ENCODE measurements at places on chromosomes 7 and 10. TPM values are rescaled to one million over a fixed set of nuclear protein-coding genes. Genes with fewer than 3 reads are reported as not detected.

MYL7 gene
- not detected for polyA plus RNA-seq

CCM2 gene
- 51.4 TPM for polyA plus RNA-seq

SHTN1 gene
- polyA plus RNA-seq: 22.6 TPM

HOXA9 gene
- polyA plus RNA-seq: 1.9 TPM

H2BK1 gene
- not detected for polyA plus RNA-seq

AZGP1 gene
- not detected for polyA plus RNA-seq

GFRA1 gene
- not detected for polyA plus RNA-seq

BTRC gene
- 2.8 TPM for polyA plus RNA-seq

GARIN1A gene
- 0.02 TPM for polyA plus RNA-seq

LRRC4 gene
- 2.7 TPM for polyA plus RNA-seq

FRMD4A gene
- polyA plus RNA-seq: not detected

GRCh38 chr7:157464971-157465886 lies 128.4 kb downstream of the DNAJB6 start:
- no peaks in the 10 kb centered on the region for H3K36me3 ChIP-seq
- peaks cover 10% of the 10 kb centered on the region for H3K27me3 ChIP-seq
- H3K4me1 ChIP-seq: no peaks in the 10 kb centered on the region
- H3K27ac ChIP-seq: no peak overlapping the region
- no peak overlapping the region for H3K4me3 ChIP-seq

- H3K4me1 ChIP-seq: peaks cover 3% of the 10 kb centered on the region
- no peak overlapping the region for H3K4me3 ChIP-seq
- H3K27me3 ChIP-seq: no peaks in the 10 kb centered on the region
- no peak for DNase-seq
- H3K36me3 ChIP-seq: no peaks in the 10 kb centered on the region
- H3K27ac ChIP-seq: no peak overlapping the region
These were observed 87.5 kb upstream of the NRP1 start for GRCh38 chr10:33421789-33422462.

GRCh38 chr7:154928136-154929005 lies 74.6 kb downstream of the PAXIP1 start:
- peak overlapping the region; percentile 86 for H3K27ac ChIP-seq
- DNase-seq: peak; percentile 90
- no peaks in the 10 kb centered on the region for H3K36me3 ChIP-seq
- peaks cover 12% of the 10 kb centered on the region for H3K4me1 ChIP-seq
- peak overlapping the region; percentile 99 for H3K4me3 ChIP-seq

DNA sequence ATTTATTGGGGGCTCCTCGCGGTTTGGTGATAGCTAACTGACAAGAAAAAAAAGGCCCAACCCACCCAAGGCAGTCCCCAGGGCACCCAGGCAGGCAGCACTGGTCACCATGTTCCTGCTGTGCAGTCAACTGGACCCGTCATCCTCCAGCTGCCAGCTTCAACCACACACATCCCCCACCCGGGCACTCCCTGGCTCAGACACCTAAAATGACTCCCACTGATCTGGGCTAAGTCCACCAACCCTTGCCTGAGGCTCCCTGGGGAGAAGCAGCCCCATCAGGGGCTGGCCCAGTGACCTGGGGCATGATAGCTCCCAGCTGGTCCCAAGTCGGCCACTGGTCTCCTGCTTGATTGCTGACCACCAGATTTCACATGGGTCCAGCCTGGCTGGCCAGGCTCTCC lies 161.8 kb downstream of the NRF1 start:
- H3K27me3 ChIP-seq: peaks cover 18% of the 10 kb centered on the region
- no peak for DNase-seq
- peaks cover 9% of the 10 kb centered on the region for H3K4me1 ChIP-seq
- H3K27ac ChIP-seq: no peak overlapping the region

DNA sequence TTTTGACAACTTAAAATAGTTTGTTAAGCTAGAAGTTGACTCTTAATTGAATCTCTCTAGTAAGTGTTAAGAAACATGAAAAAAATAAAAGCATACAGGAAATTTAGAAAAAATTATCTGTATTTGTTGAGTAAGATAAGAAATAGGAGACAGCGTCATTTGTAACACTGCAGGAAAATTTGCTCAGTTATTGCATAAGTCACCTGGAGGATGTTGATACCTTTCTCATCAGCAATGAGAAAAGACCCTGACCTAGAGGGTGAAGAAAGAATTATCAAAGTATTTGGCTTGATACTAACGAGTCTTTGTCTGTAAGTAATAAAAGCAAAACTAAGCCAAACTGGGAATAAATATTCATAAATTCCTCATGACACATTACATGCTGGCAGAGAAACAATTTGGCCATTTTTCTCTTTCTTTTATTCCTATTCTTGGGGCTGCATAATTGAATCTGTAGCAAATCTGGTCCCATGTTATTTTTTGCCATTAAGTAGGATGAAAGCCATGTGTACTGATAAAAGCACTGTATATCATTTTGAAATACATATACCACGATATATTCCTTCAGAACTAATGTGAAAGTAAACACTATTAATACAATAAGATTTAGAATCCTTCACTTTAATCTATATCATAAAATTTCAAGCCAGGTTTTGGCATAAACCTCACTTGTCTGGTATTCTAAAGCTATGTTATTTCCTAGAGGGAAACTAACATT lies 362.8 kb downstream of the THSD7A start:
- H3K27ac ChIP-seq: no peak overlapping the region
- H3K4me3 ChIP-seq: no peak overlapping the region
- H3K27me3 ChIP-seq: no peaks in the 10 kb centered on the region
- no peak for DNase-seq
- H3K4me1 ChIP-seq: no peaks in the 10 kb centered on the region

GRCh38 chr10:91893051-91893450 lies 16.2 kb downstream of the FGFBP3 start:
- peaks cover 3% of the 10 kb centered on the region for H3K27me3 ChIP-seq
- no peak overlapping the region for H3K4me3 ChIP-seq
- H3K27ac ChIP-seq: no peak overlapping the region
- no peak for DNase-seq
- no peaks in the 10 kb centered on the region for H3K36me3 ChIP-seq

DNA sequence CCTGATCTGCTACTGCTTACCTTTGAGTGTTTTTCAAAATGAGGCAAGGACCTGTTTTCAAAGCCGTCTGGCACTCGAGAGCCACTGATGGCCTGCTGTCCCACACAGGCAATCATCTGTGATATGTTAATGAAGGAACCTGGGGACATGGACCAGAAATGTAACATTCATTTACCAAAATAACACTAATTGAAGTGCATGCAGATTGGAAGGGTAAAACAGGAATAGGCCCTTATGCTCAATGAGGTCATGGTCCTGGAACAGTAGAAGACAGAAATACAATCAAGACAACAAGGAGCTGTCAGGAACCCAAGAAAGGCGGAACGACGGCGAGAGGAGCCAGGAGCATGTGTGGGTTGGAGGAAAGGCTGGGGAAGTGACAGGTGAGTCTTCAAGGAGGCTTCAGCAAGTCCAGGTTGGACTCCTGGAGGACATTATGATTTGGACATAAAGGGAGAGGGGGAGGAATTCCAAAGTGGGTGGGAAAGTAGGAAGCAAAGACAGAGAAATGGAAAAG lies 28.3 kb downstream of the POLR3A start:
- no peaks in the 10 kb centered on the region for H3K27me3 ChIP-seq
- H3K4me1 ChIP-seq: no peaks in the 10 kb centered on the region
- H3K4me3 ChIP-seq: no peak overlapping the region
- H3K36me3 ChIP-seq: peaks cover 68% of the 10 kb centered on the region

GRCh38 chr7:75611557-75612178 lies 119.5 kb downstream of the SPDYE5 start:
- no peaks in the 10 kb centered on the region for H3K36me3 ChIP-seq
- no peak overlapping the region for H3K4me3 ChIP-seq
- DNase-seq: no peak
- no peak overlapping the region for H3K27ac ChIP-seq

GRCh38 chr10:1476455-1476803 lies 260.9 kb downstream of the ADARB2 start:
- no peaks in the 10 kb centered on the region for H3K27me3 ChIP-seq
- H3K4me3 ChIP-seq: no peak overlapping the region
- no peak for DNase-seq
- no peaks in the 10 kb centered on the region for H3K4me1 ChIP-seq
- no peak overlapping the region for H3K27ac ChIP-seq

DNA sequence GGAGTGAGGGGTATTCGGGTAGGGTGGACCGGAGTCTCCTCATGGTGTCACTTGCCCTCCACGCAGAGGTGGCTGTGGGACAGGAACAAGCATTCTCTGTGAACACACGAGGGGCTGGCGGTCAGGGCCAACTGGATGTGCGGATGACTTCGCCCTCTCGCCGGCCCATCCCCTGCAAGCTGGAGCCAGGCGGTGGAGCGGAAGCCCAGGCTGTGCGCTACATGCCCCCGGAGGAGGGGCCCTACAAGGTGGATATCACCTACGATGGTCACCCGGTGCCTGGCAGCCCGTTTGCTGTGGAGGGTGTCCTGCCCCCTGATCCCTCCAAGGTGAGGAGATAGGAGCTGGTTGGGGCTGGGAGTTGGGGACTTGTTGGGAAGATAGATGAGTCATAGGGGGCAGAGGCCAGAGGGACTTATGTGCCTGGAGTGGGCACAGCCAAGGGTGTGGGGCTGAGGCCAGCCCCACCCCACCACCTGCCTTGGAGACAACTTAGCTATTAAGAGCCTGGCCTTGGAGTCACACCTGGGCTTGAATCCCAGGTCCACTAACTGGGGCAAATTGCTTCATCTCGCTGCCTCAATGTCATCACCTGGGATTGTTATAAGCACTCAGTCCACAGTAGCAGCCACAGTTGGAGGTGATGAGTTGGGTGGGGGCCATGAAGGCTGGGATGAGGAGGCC lies 13.9 kb downstream of the FLNC start:
- H3K4me1 ChIP-seq: no peaks in the 10 kb centered on the region
- H3K27me3 ChIP-seq: no peaks in the 10 kb centered on the region
- no peak overlapping the region for H3K4me3 ChIP-seq
- no peaks in the 10 kb centered on the region for H3K36me3 ChIP-seq
- DNase-seq: no peak
- H3K27ac ChIP-seq: no peak overlapping the region

DNA sequence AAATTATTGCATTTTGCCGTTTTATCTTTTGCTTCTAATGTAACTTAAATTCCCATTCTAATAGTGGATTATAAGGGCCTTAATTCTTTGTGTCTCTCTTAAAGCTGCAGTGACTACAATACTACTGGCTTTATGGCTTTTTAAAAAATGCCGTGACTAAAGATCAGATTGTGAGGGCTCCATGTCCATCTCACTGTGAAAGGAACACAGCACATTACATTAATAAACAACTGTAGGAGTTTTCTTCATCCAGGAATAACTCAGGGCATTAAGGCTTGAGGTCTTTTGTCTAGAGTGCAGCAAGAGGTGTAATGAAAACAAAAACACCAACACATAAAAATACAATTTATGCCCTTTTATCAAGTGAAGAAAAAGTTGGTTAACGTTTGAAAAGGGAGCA lies 205.3 kb downstream of the SKAP2 start:
- no peak overlapping the region for H3K27ac ChIP-seq
- H3K4me3 ChIP-seq: no peak overlapping the region
- peaks cover 32% of the 10 kb centered on the region for H3K36me3 ChIP-seq
- DNase-seq: no peak
- no peaks in the 10 kb centered on the region for H3K27me3 ChIP-seq

GRCh38 chr7:111498391-111499007 lies 63.8 kb downstream of the IMMP2L start:
- no peak overlapping the region for H3K4me3 ChIP-seq
- no peaks in the 10 kb centered on the region for H3K4me1 ChIP-seq
- DNase-seq: no peak
- H3K27me3 ChIP-seq: no peaks in the 10 kb centered on the region
- no peak overlapping the region for H3K27ac ChIP-seq

GRCh38 chr7:152617056-152617455 lies 58.9 kb downstream of the XRCC2 start:
- no peaks in the 10 kb centered on the region for H3K4me1 ChIP-seq
- no peak overlapping the region for H3K27ac ChIP-seq
- no peaks in the 10 kb centered on the region for H3K27me3 ChIP-seq
- H3K36me3 ChIP-seq: no peaks in the 10 kb centered on the region

DNA sequence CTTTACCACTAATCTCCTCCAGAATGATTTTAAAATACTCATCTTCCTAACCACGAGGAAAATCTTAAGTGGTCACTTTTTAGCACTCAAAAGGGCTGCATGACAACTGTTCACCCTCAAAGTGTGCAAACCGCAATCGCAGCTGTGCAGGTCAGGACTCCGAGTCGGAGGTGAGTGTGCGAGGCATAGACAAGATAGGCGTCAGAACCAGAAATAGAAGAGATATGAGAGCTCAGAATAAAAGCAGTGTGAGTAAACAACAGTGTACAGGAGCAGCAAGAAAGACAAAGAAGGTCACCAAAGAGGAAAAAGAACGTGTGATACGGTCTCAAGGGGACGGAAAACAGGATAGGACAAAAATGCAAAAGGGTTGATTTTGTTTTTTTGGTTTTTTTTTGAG lies 17.5 kb upstream of the ENO4 start:
- peaks cover 5% of the 10 kb centered on the region for H3K27me3 ChIP-seq
- H3K4me1 ChIP-seq: no peaks in the 10 kb centered on the region
- H3K36me3 ChIP-seq: no peaks in the 10 kb centered on the region
- H3K4me3 ChIP-seq: no peak overlapping the region

- H3K4me1 ChIP-seq: no peaks in the 10 kb centered on the region
- H3K27me3 ChIP-seq: no peaks in the 10 kb centered on the region
- H3K27ac ChIP-seq: no peak overlapping the region
These were observed 56.2 kb upstream of the SEPHS1 start for GRCh38 chr10:13404305-13404759.

DNA sequence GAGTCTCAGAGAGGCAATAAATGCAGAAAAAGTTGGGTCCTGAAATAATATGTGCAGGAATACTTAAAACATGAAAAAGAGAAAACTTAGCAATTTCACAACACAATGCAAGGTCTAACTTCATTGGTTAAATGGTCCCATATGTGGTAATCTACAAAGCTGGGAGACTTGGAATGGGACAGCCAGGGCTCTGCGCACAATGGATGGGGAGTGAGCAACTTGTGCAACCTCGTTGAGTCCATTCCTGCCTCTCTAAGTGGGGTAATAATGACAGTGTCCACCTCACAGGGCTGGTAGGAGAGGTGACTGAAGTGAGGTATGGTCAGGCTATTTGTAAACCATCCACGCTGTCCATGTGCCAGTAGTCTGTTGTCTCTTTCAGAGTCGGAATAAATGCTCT lies 11.8 kb upstream of the EMX2 start:
- H3K36me3 ChIP-seq: no peaks in the 10 kb centered on the region
- H3K4me3 ChIP-seq: no peak overlapping the region
- peaks cover 7% of the 10 kb centered on the region for H3K4me1 ChIP-seq
- no peak overlapping the region for H3K27ac ChIP-seq
- DNase-seq: no peak
- peaks cover 94% of the 10 kb centered on the region for H3K27me3 ChIP-seq
